Kidney tubule cell (primary cell): ENCODE measurements at places on chromosomes 5 and 9.

DNA sequence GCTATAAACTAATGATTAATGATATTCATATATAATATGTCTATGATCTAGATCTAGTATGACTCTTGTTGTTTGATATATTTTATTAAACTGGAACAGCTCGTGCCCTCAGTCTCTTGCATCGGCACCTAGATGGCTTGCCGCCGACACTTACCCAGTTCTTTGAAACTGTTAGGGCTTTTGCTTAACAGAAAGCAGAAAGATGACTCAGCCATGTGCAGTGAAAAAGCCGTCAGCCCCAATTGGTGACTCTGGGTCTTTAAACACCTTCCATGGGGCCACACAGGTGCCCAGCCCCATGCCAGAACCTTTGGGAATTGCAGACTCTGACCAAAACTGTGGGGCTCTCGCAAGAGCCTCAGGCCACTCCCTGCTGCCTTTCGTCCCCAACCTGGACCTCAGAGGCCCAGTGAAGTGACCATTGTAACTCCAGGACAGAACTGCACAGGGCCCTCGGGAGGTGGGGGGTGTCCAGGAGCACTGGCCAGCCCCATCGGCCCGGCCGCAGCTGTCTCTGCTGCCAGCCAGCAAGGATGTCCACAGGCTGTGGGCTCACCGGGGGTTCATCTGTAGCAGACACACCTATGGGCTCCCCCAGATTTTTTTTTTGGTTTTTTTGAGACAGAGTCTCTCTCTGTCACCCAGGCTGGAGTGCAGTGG is 7.8 kb downstream of the LCN10 start:
- DNase-seq: no peak

DNA sequence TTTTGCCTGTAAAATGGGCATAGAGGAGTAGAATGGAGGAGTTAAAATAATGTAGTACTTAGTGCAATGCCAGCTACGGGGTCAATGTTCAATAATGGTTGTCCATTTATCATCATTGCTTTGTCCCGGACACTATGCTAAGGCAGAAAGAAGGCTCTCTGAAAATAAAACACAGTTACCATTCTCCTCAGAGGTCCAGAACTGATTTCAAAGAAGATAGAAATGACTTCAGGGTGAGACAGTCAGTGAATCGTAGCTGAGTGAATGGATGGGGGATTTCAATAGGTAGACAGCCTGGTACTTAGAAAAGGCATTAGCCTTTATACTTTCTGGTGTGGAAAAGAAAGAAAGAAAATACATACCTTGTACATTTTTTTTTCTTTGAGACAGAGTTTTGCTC is 1.2 kb upstream of the AK3 start:
- peak; percentile 25 for DNase-seq

DNA sequence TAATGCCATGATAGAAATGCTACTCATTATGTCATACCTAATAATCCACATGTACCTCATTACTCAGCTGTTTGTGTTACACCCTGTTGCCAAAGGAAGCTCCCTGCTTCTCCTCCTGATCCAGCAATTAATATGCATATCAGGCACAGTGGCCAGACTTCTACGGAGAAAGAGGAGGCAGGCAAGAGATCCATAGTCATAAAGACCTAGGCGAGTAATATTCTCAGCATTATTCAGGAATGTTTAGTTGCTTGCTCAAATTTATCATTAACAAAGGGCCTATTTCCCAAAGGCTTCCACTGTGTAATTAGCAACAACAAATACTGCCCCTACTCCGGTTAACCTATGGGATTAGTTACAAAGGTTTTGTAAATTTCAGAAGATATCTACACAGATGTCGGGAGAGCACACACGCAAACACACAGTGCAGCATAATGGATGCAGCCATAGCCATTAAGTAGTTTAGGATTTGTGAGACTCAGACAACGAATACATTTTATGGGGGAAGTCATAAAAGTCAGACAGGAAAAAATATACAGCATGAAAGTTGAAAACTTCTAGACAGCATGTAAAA is 192.6 kb downstream of the EFNA5 start:
- DNase-seq: peak; percentile 55

- peak; percentile 31 for DNase-seq
Observed at GRCh38 chr5:42064821-42065220, 139.7 kb downstream of the FBXO4 start.
